ENCODE measurements at places on chromosomes 5 and 9.
A peak's percentile ranks its signal among the peaks of the same experiment; 100 is the strongest.

DNA sequence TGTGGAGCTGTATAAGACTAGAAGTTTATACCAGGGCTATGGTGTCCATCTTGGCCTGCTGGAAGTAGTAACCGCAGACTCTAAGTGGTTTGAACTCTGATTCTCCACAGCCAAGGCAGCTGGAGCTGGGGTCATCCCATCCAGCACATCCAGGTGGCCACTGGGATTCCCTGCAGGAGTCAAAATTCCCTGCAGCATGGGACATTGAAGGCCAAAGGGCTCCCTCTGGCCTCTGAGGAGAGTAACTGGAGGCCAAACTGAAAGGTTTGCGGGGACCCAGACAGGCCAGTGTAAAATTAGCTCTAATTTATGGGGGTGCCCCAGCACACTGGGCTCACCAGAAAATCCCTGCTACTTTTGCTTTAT, 12.2 kb upstream of the PRXL2C start:
- no peaks in the 10 kb centered on the region for H3K27me3 ChIP-seq
- no peaks in the 10 kb centered on the region for H3K36me3 ChIP-seq
- H3K4me3 ChIP-seq: no peak overlapping the region
- no peak for DNase-seq
- no peak overlapping the region for H3K27ac ChIP-seq

GRCh38 chr9:135442075-135442474, 37.5 kb upstream of the PPP1R26 start:
- no peak overlapping the region for H3K4me3 ChIP-seq
- peaks cover 5% of the 10 kb centered on the region for H3K27me3 ChIP-seq
- DNase-seq: no peak
- H3K36me3 ChIP-seq: no peaks in the 10 kb centered on the region
- H3K27ac ChIP-seq: no peak overlapping the region

DNA sequence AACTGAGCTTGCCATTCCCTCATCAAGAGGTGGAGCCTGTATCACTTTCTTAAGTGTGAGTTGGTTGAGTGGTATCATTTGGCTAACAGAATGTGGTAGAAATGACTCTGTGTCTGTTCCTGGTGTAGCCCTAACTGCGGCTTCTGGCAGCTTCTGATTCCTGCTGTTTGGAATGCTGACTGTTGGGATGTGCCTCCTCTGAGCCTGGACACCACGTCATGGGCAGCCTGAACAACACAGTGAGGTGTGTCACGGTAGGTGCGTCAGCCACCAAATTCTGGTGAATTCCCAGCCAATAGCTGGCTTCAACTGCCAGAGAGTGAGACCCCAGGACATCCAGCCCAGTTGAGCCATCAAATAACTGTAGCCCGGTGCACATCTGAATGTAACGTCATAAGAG, 6.1 kb upstream of the C9orf152 start:
- peak; percentile 90 for DNase-seq
- H3K36me3 ChIP-seq: no peaks in the 10 kb centered on the region
- peaks cover 2% of the 10 kb centered on the region for H3K27me3 ChIP-seq
- peaks cover 6% of the 10 kb centered on the region for H3K4me1 ChIP-seq

- H3K4me1 ChIP-seq: peaks cover 21% of the 10 kb centered on the region
- H3K27me3 ChIP-seq: no peaks in the 10 kb centered on the region
- peaks cover 6% of the 10 kb centered on the region for H3K36me3 ChIP-seq
- no peak for DNase-seq
Measured at GRCh38 chr9:126806336-126806735, 1.5 kb downstream of the ZBTB43 start.

DNA sequence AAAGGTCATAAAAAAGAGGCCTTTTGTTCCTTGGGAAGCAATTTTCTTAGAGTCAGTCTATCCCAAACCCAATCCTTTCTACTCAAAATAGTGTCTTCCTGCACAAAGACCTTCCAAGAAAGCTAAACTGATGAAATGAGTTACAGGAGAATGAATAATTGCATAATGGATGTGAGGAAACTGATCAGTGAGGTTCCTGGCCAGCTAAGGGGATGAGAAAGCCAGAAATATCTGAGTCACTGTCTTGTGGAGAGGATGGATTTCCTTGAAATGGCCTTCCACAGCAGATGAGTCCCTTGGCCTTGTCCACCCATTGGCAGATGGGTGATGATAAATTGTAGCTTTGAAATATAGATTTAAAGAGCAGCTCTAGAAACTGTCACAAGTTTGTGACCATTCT, 756.1 kb downstream of the DNAH5 start:
- H3K27me3 ChIP-seq: no peaks in the 10 kb centered on the region
- no peaks in the 10 kb centered on the region for H3K36me3 ChIP-seq
- H3K4me1 ChIP-seq: no peaks in the 10 kb centered on the region
- DNase-seq: no peak
- H3K4me3 ChIP-seq: no peak overlapping the region

- DNase-seq: no peak
- no peak overlapping the region for H3K27ac ChIP-seq
- no peaks in the 10 kb centered on the region for H3K36me3 ChIP-seq
- H3K4me1 ChIP-seq: peaks cover 38% of the 10 kb centered on the region
Measured at GRCh38 chr5:167819406-167819805, 472.0 kb upstream of the WWC1 start.

GRCh38 chr5:106269252-106269843, 1401.4 kb downstream of the EFNA5 start:
- no peaks in the 10 kb centered on the region for H3K27me3 ChIP-seq
- no peaks in the 10 kb centered on the region for H3K4me1 ChIP-seq
- H3K4me3 ChIP-seq: no peak overlapping the region
- no peak overlapping the region for H3K27ac ChIP-seq
- no peaks in the 10 kb centered on the region for H3K36me3 ChIP-seq

- H3K27me3 ChIP-seq: peaks cover 29% of the 10 kb centered on the region
- H3K36me3 ChIP-seq: no peaks in the 10 kb centered on the region
- H3K4me1 ChIP-seq: no peaks in the 10 kb centered on the region
- no peak overlapping the region for H3K4me3 ChIP-seq
Measured at GRCh38 chr5:1836176-1836890, 35.1 kb downstream of the NDUFS6 start.

GRCh38 chr9:21689854-21690253, 112.6 kb upstream of the MTAP start:
- H3K27ac ChIP-seq: peak overlapping the region; percentile 95
- no peak overlapping the region for H3K4me3 ChIP-seq
- peaks cover 56% of the 10 kb centered on the region for H3K4me1 ChIP-seq
- H3K27me3 ChIP-seq: no peaks in the 10 kb centered on the region

GRCh38 chr9:81574405-81574804, 114.9 kb downstream of the TLE1 start:
- H3K4me3 ChIP-seq: no peak overlapping the region
- H3K4me1 ChIP-seq: peaks cover 10% of the 10 kb centered on the region
- H3K27ac ChIP-seq: no peak overlapping the region
- no peaks in the 10 kb centered on the region for H3K36me3 ChIP-seq
- H3K27me3 ChIP-seq: no peaks in the 10 kb centered on the region

DNA sequence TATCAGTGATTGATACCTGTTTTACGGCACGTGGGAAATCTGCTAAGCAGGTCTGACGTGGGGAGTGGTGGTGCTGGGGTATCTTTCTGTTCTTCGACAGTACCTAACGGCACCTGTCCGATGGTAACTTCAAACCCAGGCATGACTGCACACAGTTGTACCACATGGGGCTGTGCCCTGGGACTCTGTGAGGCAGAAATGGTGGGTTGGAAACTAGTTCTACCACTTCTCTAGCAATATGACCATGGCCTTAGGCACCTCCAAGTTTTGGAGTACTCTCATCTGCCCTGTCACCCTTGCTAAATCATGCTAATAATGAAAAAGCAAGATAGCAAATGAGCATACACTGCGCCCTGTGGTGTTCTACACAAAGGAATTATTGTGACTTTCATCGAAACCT, 30.9 kb downstream of the EPB41L4B start:
- no peak overlapping the region for H3K27ac ChIP-seq
- H3K27me3 ChIP-seq: peaks cover 3% of the 10 kb centered on the region
- no peak overlapping the region for H3K4me3 ChIP-seq
- no peak for DNase-seq

- no peak overlapping the region for H3K27ac ChIP-seq
- H3K36me3 ChIP-seq: no peaks in the 10 kb centered on the region
- DNase-seq: no peak
Measured at GRCh38 chr5:54282876-54283275, 27.5 kb downstream of the ARL15 start.

DNA sequence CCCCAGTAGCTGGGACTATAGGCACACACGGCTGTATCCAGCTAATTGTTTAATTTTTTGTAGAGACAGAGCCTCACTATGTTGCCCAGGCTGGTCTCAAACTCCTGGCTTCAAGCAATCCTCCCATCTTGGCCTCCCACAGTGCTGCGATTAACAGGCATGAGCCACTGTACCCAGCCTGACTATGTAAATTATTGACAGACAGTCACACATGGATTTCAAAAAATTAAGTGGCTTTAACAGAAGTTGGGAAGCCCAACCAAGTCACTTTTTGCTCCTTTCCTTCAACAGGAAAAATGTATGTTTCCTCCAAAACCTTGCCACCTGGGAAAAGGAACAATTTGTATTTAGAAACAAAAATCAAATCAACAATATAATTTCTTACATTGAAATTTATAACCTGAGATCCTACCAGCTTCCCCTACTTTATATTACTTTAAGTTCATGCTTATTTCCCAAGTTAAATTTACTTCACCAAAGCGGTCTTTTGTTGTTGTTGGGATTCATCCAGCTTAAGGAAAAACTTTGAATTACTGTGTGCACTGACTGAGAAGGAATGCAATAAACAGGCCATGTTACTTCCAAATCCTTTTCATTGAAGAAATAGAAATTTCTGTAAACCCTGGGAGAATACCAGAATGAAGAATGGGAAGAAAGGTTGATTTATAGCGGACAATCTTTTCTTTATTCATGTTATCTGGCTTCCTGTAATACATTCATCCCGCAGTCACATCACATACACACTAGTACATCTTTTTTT, 8.6 kb downstream of the PCA3 start:
- no peak for DNase-seq
- peaks cover 7% of the 10 kb centered on the region for H3K27me3 ChIP-seq
- H3K27ac ChIP-seq: no peak overlapping the region

GRCh38 chr9:100058699-100059579, 39.9 kb downstream of the ERP44 start:
- no peaks in the 10 kb centered on the region for H3K36me3 ChIP-seq
- H3K4me1 ChIP-seq: no peaks in the 10 kb centered on the region
- no peaks in the 10 kb centered on the region for H3K27me3 ChIP-seq
- H3K27ac ChIP-seq: no peak overlapping the region

- DNase-seq: no peak
- H3K36me3 ChIP-seq: no peaks in the 10 kb centered on the region
- no peak overlapping the region for H3K27ac ChIP-seq
- no peak overlapping the region for H3K4me3 ChIP-seq
- peaks cover 5% of the 10 kb centered on the region for H3K4me1 ChIP-seq
Measured at GRCh38 chr5:36724467-36725332, 118.3 kb downstream of the SLC1A3 start.

GRCh38 chr5:148811756-148812155, 14.7 kb upstream of the ADRB2 start:
- H3K36me3 ChIP-seq: no peaks in the 10 kb centered on the region
- no peak overlapping the region for H3K27ac ChIP-seq
- H3K4me3 ChIP-seq: no peak overlapping the region
- DNase-seq: no peak
- H3K27me3 ChIP-seq: no peaks in the 10 kb centered on the region
- no peaks in the 10 kb centered on the region for H3K4me1 ChIP-seq

GRCh38 chr5:109612278-109612905, 77.3 kb upstream of the MAN2A1 start:
- no peak overlapping the region for H3K4me3 ChIP-seq
- no peaks in the 10 kb centered on the region for H3K4me1 ChIP-seq
- H3K27me3 ChIP-seq: peaks cover 4% of the 10 kb centered on the region
- no peak overlapping the region for H3K27ac ChIP-seq
- no peaks in the 10 kb centered on the region for H3K36me3 ChIP-seq

DNA sequence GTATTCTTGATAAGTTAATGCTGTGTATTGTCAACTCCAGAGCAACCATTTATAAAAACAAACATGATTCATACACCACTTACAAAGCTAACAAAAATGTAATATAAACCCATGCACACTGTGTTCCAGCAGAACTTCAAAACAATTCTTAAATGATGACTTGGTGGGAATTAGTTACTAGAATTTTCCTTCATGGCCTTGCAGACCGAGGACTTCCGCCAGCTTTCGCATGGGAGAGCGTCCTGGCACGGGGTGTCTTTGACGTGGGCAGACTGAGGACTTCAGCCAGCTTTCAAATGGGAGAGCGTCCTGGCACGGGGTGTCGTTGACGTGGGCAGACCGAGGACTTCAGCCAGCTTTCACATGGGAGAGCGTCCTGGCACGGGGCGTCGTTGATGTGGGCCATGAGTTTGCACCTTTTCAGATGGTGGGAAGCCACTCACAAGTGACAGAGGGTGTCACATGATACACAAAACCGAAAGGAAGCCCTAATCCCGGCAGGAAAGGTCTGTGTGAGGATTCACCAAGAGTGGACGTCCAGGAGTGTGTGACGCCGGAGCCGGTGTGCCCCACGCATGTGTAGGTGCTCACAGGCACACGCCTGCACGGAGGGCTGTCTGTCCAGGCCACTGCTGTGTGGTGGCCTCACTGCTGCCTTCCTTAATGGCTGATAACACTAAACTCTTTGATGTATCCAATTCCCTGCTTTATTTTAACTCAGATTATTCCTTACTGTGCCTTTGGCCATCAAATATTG, 211.3 kb upstream of the IRX4 start:
- H3K4me3 ChIP-seq: no peak overlapping the region
- DNase-seq: peak; percentile 27
- H3K27me3 ChIP-seq: no peaks in the 10 kb centered on the region
- no peaks in the 10 kb centered on the region for H3K4me1 ChIP-seq
- no peak overlapping the region for H3K27ac ChIP-seq

GRCh38 chr5:96881511-96882115, 5.3 kb downstream of the ERAP2 start:
- DNase-seq: peak; percentile 88
- peak overlapping the region; percentile 83 for H3K27ac ChIP-seq
- no peaks in the 10 kb centered on the region for H3K27me3 ChIP-seq
- no peak overlapping the region for H3K4me3 ChIP-seq
- H3K4me1 ChIP-seq: peaks cover 27% of the 10 kb centered on the region

GRCh38 chr9:79026316-79026715, 545.4 kb upstream of the TLE4 start:
- no peak overlapping the region for H3K27ac ChIP-seq
- peaks cover 33% of the 10 kb centered on the region for H3K4me1 ChIP-seq
- H3K27me3 ChIP-seq: no peaks in the 10 kb centered on the region
- H3K4me3 ChIP-seq: no peak overlapping the region
- DNase-seq: no peak

GRCh38 chr9:133683586-133684120, 47.5 kb downstream of the DBH start:
- no peaks in the 10 kb centered on the region for H3K27me3 ChIP-seq
- DNase-seq: peak; percentile 94
- H3K4me1 ChIP-seq: no peaks in the 10 kb centered on the region
- H3K27ac ChIP-seq: no peak overlapping the region
- no peak overlapping the region for H3K4me3 ChIP-seq

DNA sequence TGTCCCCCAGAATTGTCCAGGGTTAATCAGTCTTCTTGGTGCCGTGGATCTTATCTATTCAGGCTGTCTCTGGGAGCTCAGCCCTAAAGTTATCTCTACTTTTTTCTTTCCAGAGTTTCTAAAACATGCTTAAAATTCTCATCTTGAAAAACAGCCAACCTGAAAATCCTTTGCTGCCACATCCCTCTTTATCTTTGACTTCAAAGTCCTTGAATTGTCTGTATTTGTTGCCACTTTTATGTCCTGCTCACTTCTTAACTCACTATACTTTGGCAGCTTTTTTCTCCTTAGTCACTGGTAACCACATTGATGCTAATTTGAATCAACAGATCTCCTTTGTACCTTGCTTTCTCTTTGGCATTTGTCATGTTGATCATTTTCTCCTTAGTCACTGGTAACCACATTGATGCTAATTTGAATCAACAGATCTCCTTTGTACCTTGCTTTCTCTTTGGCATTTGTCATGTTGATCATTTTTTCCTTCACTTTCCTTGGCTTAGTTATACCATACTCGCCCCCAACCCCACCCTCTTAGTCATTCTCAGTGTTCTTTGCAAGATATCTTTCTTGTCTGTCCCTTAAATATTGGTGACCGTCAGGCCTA, 8.5 kb downstream of the DMXL1 start:
- H3K4me3 ChIP-seq: no peak overlapping the region
- H3K36me3 ChIP-seq: no peaks in the 10 kb centered on the region
- H3K27ac ChIP-seq: no peak overlapping the region

Measured in osteoblast (primary cell).